ENCODE measurements at places on chromosomes 2 and 18.

- DNase-seq: no peak
Measured at GRCh38 chr2:10287761-10288160, 14.9 kb upstream of the HPCAL1 start.

GRCh38 chr2:132670496-132671150 is 618 bp upstream of the LYPD1 start:
- no peak for DNase-seq

- peak; percentile 67 for DNase-seq
Measured at GRCh38 chr2:75640621-75641121, 5.9 kb upstream of the MRPL19 start.

DNA sequence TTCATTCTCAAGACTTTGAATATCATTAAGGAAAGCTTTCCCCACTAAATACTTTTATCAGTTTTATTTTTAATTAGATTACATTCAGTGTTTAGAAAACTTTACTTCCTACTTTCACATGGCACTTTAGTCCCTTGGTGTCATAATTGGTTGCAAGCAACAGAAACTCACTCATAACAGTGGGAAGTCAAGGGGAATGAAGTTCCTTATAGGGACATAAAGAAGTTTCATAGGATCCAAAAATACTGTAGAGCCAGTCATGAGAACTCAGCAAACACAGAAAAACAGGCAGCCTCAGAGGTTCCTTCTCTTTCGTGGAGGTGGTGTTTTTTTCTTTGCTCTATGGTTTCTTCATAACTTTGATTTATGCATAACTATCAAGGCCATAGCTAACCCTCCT is 809.0 kb downstream of the BCL11A start:
- DNase-seq: no peak

DNA sequence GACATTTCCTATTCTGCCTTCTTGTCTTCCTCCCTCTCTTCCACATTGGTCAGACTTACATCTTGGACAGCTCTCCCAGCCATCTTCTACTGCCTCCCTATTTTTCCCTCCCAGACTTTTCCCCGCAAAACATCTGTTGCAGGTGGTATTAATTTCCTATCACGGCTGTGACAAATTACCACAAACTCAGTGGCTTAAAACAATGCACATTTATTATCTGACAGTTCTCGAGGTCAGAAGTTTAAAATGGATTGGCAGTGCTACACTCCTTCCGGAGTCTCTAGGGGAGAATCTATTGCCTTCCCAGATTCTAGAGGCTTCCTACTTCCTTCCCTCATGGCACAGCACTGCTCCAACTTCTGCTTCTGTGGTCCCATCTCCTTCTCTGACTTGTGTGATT is 33.3 kb downstream of the STRADB start:
- no peak for DNase-seq

DNA sequence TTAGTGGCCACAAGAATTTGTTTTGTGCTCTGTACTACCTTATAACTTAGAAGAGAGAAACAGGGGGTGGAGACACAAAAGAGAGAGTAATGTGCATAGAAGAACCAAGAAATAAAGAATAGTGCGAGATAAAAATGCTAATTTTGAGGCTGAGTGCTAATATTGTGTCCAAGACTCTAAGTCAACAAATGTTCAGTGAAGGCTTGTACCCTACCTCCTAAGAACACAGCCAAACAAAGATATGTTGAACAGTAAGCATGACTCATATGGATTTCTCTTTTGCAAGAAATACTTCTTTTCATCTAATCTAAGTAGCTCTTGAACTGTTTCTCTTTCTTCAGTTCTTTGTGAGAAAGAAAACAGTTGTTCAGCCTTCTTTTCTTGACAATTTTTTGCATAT is 45.2 kb downstream of the GAREM1 start:
- no peak for DNase-seq

DNA sequence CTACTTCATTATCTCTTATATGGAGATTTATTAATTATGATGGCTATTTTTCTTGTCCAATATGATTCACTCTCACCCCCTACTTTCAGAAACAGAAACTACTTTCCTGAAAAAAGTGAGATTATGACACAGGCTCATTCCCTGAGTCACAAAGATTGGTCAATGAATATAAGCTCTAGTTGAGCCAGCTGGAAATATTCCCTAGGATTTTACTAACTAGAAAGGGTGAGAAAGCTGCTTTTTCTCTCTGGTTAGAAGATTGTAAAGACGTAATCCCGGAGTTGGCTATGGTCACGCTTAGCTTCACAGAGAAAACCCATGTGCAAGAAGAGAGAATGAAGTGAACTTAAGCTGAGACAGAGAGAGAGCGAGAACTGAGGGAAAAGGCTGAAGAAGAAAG is 223.7 kb upstream of the SMAD7 start:
- DNase-seq: no peak

- DNase-seq: no peak
Measured at GRCh38 chr2:174662459-174662858, 64.9 kb upstream of the WIPF1 start.

- DNase-seq: no peak
Measured at GRCh38 chr2:73746015-73746876, 9.1 kb upstream of the TPRKB start.

- DNase-seq: no peak
Measured at GRCh38 chr18:22088996-22089640, 80.3 kb upstream of the GATA6 start.

GRCh38 chr2:45117383-45117782 is 108.1 kb upstream of the SIX2 start:
- DNase-seq: no peak

DNA sequence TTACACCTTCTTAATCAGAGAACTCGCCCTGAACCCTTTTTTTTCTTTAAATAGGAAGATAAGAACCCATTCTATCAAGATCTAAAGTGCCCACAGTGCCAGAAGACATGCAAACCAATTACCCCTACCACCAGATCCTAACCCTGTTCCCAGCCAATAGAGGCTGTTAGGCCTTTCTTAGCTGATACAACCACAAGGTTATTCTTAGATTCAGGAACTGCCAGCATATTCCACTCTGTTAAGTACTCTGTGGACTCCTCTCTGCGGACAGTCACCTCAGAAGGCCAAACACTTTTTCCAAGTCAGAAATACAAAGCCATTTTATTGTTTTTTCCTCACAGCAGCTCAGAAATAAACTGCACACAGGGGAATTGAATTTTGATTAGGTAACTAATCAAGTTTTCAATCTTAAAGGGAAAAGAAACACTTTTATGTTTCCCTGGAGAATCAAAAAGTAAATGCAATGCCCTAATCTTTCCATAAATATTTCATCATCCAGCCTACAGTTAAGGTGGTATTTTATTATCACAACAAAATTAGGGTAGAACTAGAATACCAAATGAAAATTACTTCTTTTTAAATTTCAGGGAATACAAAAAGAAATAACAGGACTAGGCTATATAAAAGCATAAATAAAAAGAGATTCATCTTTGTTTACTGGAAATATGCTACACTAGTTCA is 111.4 kb downstream of the NBAS start:
- DNase-seq: no peak
